Jurkat, Clone E6-1 (cell line): ENCODE measurements at places on chromosomes 11 and 22.

GRCh38 chr11:12019866-12020416, 11.5 kb upstream of the DKK3 start:
- DNase-seq: no peak

GRCh38 chr11:46279126-46280099, 2.0 kb downstream of the CREB3L1 start:
- no peak for DNase-seq

DNA sequence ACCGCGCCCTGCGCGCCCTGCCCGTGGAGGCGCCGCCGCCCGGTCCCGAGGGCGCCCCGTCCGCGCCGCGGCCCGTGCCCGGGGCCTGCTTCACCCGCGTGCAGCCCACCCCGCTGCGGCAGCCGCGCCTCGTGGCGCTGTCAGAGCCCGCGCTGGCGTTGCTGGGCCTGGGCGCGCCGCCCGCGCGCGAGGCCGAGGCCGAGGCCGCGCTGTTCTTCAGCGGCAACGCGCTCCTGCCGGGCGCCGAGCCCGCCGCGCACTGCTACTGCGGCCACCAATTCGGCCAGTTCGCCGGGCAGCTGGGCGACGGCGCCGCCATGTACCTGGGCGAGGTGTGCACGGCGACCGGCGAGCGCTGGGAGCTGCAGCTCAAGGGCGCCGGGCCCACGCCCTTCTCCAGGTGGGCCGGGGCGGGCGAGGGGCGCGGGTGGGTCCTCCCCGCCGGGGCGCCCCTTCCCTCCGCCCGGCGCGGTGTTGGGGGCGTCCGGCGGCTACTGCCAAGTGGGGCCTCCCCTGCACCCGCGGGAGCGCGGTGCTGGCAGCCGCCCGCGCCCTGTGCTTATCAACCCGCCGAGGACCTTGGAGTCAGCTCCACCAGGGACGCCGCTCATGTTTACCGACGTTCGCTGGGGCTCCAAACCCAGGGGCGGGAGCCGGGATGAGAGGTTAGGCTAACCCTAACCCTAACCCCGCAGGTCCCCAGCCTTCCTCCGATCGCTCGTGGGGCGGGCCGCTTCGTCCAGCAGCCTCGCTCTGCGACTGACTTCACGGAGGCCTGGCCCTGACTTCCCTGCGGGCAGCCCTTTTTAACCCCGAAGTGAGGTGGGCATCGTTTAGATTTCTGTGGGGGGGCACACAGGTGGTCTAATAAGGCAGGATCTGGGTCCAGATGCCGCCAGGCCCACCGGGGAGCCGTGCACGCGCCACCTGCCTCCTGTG, 649 bp downstream of the SELENOO start:
- no peak for DNase-seq

DNA sequence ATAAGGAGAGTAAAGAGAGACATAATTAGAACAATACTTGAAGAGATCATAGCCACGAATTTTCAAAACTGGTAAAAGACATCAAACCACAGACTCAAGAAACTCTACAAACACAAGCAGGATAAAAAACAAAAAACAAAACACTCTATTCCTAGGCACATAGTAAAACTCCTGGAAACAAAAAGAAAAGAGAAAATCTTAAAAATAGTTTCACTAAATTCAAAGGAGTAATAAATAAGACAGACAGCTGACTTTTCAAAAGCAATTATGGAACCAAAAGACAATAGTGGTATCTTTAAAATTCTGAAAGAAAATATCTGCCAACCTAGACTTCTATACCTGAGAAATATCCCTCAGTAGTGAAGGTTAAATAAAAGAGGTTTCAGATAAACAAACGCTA, 9.2 kb upstream of the NARS2 start:
- no peak for DNase-seq

DNA sequence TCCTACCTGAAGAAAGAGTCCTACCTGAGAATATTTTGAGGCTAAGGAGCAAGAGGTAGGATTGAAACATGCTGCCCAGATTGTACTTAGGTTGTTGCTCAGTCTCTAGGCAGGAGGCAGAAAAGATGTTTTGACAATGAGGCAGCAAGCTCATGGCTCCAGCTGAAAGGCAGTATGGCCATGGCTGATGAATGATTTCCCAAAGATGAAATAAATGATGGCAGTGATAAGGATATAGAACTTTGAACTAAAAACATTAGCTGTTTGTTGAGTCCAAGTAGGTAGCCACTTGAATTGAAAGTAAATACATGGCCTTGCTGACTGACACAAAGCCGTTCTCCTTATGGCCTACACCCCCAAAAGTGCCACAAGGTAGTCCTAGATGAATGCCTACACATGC, 6.8 kb upstream of the NEU3 start:
- DNase-seq: no peak

- DNase-seq: no peak
These were observed 46.4 kb downstream of the RAB30 start for GRCh38 chr11:83025267-83025704.

DNA sequence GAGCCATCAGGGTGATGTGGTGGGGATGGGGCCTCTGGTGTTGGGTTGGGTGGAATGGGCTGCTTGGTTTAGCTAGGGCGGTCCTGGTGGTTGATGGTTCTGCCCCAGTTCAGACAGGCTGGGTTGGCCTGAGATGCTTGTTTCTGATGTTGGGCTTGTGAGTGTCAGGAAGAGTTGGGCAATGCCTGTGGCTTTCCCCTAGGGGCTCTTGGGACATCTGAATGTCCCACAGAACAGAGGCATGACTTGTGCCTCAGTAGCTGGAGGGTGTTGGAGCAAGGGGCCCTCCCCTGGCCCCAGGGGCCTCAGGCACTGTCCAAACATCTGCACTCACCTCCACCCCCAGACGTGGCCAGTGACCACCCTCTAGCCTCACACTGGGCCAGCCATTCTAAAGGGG, 14.0 kb upstream of the CTSD start:
- no peak for DNase-seq

DNA sequence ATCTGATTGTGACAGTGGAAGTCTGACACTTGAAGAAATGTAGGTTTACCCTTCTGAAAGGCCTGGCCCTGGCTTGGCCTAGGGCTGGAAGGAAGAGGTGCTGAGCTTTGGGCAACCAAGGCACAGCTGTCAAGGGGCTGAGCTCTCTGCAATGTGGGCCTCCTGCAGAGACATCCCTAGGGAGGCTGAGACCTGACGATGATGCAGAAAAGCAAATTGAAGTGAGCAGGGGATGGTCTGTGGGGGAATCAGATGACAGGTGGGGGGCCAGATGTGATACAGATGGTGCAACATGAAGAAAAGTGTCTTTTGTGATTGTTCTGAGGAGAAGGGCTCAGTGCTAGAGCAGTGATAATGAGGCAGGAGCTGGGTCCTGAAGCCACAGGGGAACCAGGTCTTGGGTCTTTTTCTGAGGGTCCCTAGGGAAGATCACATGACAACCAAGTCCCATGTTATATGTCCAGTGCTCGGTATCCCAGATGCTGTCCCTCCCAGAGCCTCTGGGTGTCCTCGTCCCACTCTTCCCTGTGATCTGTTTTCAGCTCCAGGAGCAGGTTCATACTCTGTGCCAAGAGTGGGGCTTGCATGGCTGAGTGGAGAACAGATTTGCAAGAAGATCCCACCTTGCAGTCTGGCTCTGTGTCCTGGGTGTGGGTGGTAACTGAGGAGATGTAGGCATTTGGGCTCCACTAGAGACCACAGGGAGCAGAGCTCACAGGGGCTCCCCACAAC, 79.9 kb upstream of the VPREB1 start:
- DNase-seq: no peak

GRCh38 chr11:96704847-96705246, 315.0 kb downstream of the JRKL start:
- no peak for DNase-seq

DNA sequence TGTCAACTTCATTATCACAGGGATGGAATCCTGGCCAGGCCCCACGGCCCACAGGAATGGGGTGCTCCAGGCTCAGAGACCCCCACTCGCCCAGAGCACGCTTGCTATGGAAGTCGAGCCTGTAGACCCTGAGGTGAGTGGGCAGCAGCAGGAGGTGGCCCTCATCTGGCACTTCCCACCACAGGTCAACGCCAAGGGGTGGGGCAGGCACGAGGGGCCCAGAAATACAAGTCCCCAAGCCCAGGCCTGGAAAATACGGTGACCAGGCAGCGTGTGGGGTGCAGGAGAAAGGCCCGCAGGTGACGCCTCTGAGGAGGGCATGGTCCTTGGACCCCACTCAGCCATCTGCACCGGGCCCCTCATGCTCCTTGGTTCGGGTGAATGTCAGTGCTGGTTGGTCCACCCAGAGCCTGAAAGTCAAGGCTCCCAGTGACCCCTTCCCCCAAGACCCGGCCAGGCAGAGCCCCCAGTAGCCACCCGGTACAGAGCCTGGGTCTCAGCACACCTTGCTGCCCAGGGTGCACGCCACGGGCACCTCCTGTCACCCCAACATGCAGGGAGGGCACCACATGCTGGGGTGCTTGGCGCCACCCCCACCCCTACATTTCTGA, 2.4 kb downstream of the MOB2 start:
- DNase-seq: no peak

GRCh38 chr22:41776381-41776780, 24.1 kb upstream of the CCDC134 start:
- no peak for DNase-seq

GRCh38 chr11:115933564-115933963, 429.3 kb upstream of the CADM1 start:
- DNase-seq: no peak

- DNase-seq: no peak
These were observed 101.9 kb upstream of the ANO3 start for GRCh38 chr11:26229981-26230380.

- DNase-seq: peak; percentile 34
These were observed 77.0 kb downstream of the ZNF280B start for GRCh38 chr22:22431271-22432220.

GRCh38 chr11:122085712-122086111, 30.3 kb downstream of the BLID start:
- DNase-seq: no peak

- DNase-seq: no peak
These were observed 91.5 kb upstream of the TBCEL start for GRCh38 chr11:120932305-120932915.

GRCh38 chr22:42622061-42622710, 7.5 kb upstream of the POLDIP3 start:
- no peak for DNase-seq

- DNase-seq: no peak
These were observed 36.2 kb downstream of the LMO1 start for GRCh38 chr11:8227156-8228152.

- no peak for DNase-seq
These were observed 44.5 kb downstream of the SLCO2B1 start for GRCh38 chr11:75195167-75195962.

GRCh38 chr22:47259990-47260389, 497.5 kb downstream of the TBC1D22A start:
- peak; percentile 1 for DNase-seq

DNA sequence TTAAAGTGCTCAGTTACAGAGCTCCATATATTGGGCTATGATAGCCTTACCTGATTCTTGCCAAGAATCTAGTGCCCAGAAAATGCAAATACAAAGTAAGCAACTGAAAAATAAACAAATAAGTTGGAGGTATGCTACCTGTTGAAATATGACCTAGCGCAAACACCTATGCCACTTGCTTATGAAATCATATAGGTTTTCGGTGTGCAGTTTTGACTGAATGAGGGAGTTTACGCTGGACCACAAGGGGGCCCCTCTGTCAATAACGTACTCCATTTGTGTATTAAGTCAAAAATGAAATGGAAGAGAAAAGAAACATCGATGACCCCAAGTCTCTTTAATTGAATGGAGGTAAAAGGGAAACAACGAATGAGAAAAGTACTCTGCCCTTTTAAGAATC, 84.9 kb upstream of the TRIM77 start:
- peak; percentile 5 for DNase-seq

DNA sequence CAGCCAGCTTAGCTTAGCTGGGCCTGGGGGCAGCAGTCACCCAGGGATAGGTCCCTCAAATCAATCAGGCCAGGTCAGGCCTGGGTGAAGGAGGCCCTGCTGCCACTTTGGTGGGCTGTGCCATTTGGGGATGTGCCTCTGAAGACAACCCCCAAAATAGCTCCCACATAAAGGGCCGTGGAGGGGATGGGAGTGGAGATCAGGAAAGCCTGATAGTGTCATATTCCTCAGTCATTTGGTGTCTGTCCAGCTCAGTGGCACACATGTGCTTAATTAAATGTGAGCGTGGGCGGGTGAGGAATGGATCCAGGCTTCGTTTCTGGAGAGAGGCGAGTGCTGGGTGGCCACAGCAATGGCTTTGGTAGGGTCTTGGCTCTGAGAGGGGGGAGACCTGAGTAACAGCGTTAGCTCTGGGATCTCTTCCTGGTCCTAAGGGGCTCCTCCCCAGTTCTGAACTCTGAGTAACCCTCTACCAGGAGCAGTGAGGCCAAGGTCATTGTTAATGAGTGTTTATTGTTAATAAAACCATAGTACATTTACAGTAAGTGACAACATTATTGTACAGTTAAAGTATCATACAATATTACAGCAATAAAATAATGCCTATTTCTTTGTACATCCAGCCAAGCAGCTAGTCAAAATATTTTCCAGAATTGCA, 45.2 kb downstream of the NAT10 start:
- DNase-seq: no peak

GRCh38 chr22:42439821-42440674, 7.8 kb upstream of the NFAM1 start:
- DNase-seq: no peak

GRCh38 chr11:45736424-45736823, 68.5 kb upstream of the SLC35C1 start:
- no peak for DNase-seq

GRCh38 chr11:123145220-123145619, 49.8 kb downstream of the CLMP start:
- DNase-seq: no peak

GRCh38 chr11:31808721-31809540, 2.2 kb downstream of the PAX6 start:
- DNase-seq: no peak

DNA sequence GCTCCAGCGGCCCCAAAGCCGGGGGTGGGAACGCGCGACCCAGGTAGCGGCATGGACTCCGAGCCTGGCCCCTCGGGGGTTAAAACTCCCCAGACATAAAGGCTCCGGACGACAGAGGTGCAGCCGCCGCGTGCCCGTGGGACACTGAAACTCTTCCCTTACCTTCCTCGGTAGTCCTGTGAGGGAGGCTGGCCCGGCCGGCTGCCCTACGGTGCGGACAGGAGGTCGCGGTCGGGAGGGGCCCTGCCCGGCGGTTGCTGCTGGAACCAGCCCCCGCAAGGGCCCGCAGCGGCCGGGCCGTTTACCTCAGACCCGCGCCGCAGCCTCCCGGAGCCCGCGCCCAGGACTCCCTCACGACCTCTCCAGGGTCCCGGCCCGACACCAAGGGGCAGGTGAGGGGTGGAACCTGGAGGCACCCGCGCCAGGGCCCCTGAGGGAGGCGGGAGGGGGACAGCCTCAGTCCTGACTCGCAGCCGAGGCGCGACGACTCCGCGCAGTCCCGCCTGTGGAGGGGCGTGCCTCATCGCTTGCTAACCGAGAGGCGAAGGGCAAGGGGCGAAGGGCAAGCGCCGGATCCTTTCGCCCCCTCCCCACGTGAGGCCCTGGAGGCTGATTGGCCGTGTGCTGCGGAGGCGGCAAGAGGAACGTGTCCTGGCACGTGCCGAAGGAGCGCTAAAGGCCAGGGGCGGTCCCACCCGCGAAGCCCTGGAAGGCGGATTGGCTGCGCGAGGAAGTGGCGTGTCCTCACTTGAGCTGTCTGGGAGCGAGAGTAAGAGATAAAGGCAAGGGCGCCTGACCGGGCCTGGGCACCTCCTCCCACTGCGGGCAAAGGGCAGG, at the start of gene UPB1:
UPB1 (plus strand) TSS at position 805 of the 837 bp plus-strand sequence. CDS start 72 bp downstream, outside the sequence.
- DNase-seq: no peak
